NCI-H2171 (cell line): ENCODE measurements at places on chromosomes 3 and 15.

DNA sequence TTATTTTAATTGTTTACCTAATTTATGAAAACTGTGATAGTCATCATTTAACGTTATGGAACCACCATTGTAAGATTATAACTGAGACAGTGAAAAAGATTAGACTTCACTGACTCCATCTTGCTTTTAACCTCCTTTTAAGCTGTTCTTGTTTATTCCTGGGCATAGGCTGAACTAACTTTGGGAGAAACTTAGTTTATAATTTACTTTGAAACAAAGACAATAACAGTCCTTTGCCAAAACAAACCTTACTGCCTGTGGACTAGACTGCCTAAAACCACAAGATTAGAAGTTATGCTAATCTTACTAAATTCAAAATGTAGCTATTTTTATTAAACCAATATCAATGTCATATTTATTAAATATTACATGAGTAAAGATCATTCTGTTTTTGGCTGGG, 44.3 kb upstream of the TMEM45A start:
- DNase-seq = no peak

GRCh38 chr3:183330881-183331280, 77.8 kb downstream of the B3GNT5 start:
- no peak for DNase-seq

DNA sequence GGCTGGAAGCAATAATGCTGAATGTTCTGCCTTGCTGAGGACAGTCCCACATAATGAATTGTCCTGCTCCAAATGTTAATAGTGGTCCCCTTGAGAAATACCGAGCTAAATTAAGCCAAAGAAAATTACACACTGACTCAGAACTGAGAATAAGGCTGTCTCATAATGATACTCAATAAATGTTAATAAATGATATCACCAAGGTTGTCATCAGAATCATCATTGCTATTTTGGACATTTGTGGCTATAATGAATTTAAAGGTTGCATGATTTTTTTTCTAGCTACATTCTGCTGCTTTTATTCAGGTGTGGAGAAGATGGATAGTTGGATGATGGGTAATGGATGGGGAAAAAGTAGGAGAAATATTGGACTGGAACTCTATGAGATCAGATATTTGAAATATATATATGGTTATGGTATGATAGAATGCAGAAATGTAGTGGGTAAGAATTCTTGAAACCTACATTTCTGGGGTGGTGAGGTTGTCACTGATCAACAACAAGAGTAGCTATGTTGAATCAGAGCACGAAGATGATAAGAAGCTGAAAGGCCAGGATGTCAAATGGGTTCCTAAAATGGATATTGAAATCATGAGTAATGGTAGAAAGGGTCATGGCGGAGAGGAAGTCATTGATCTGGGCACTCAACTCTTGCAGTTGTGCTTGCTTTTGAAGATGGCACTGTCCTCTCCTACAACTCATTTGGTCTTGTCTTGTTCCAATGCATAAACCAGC, 12.8 kb downstream of the CHST2 start:
- DNase-seq = no peak

DNA sequence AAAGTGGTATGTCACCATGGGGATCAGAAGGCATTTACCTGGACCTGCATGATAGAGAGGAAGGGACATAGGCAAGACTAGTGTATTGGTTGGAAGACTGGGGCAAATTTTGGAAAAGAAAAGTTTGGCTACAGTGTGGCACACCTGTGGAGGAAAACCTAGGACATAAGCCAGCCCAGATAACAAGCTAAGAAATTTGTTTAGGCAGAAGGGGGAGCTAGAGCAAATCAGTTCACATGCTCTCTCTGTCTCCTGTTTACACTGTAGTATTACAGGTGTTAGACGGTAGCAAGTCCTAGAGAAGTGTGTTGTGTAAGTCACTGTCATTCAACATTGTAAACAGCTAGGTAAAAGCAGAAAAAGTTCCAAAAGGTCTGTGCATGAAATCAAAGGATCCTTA, 11.9 kb upstream of the ALDH1A2 start:
- no peak for DNase-seq

- DNase-seq = no peak
These were observed 1145.3 kb downstream of the OTOL1 start for GRCh38 chr3:162641907-162642306.

- DNase-seq = no peak
These were observed 88.9 kb downstream of the DTWD1 start for GRCh38 chr15:49709646-49710214.

- no peak for DNase-seq
These were observed 25.5 kb downstream of the TBC1D2B start for GRCh38 chr15:78052001-78052401.

DNA sequence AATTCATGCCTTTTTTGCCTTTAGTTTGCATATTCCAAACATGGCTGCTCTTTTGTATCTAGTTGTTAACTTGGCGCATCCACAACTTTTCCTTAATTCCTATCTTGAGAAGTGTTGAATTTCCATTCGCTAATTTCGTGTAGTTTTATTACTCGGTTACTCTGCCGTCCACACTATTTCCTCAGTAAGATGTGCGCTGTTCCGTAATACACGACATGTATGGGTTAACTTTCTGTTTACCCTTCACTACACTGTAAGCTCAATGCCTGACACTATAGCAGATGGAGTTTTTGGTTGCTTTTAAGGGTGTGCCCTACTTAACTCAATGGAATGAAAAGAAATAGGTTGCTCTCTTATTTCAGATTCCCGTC, 724 bp downstream of the RPSA start:
- no peak for DNase-seq

GRCh38 chr15:53910852-53911251, 67.4 kb upstream of the UNC13C start:
- DNase-seq = no peak

GRCh38 chr3:30350011-30350410, 256.4 kb upstream of the TGFBR2 start:
- DNase-seq = no peak

GRCh38 chr3:192336286-192336685, 391.1 kb downstream of the FGF12 start:
- no peak for DNase-seq

DNA sequence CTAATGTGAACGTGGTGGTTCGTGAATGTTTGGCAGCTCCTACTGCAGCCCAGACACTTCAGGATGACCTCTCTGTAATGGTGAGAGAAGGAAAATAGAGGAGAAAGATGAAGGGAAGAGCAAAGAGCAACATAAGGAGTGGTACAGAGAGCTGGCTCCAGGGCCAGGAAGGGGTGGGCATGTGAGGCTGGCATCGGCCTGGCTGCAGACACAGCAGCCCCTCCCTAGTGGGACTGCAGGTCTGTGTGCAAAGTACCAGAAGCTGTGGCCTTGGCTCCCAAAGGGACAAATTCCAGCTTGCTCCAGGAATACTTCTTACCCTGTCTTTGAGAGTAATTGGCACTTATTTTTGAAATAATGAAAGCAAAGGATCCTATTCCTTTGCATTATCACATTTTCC, 10.0 kb downstream of the FSTL1 start:
- DNase-seq = no peak

DNA sequence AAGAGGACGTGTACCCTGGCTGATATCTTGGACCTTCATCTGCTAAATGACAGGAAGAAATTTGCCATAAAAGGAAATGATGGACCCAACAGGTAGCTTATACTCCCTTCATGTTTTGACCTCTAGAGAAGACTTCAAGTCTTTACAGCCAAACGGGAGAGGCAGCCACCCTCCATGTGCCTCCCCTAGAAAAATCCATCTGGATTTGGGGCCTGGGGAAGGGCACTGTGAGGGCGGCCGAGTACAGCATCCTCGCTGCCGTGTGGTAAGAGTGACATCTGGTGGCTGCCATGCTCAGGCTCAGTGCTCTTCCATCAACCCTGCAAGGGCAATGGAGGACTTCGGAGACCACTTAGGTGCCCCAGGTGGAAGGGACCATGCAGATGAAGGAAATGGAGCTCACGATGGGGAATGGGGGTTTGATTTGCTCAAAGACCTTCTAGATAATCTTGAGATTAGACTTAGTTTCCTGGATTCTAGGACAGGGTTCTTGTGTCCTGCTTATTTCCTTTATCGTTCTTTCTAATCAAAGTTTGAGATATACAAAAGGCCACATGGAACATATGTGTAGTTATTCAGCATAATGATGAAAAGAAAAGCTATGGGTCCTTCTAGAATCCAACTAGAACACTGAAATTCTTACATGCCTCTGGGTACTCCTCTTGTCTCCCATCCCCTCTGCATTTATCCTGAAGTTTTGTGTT, 44.4 kb downstream of the AQP9 start:
- DNase-seq = peak; percentile 28

- no peak for DNase-seq
These were observed 401.5 kb downstream of the ZBTB20 start for GRCh38 chr3:114745322-114746240.

- peak; percentile 22 for DNase-seq
These were observed 235.7 kb downstream of the SATB1 start for GRCh38 chr3:18189282-18190050.

- DNase-seq = no peak
These were observed 107.9 kb downstream of the APBA2 start for GRCh38 chr15:28993720-28994053.

DNA sequence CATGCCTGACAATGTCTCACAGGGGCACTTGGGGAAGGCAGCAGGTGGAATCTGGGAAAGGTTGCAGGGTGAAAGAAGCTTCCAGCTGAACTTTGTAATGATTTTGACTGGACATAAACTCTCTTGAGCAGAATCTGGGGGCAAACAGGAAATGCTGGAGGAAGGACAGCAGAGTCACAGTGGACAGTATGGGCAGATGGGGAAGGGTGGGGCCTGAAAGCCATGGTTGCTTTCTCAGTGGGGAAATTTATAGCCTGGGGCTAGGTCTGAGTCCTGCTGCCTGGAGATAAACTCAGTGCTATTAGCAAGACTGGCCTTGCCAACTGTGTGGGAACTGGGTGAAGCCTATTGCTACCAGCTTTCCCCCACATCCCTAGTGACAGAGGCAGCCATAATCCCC, 203.2 kb downstream of the OSBPL10 start:
- no peak for DNase-seq

GRCh38 chr15:90080458-90080755, 21.9 kb downstream of the IDH2 start:
- no peak for DNase-seq

- DNase-seq = no peak
These were observed 359.3 kb downstream of the GAP43 start for GRCh38 chr3:115982629-115983028.

GRCh38 chr3:9899289-9899791, 3.3 kb upstream of the IL17RE start:
- no peak for DNase-seq

DNA sequence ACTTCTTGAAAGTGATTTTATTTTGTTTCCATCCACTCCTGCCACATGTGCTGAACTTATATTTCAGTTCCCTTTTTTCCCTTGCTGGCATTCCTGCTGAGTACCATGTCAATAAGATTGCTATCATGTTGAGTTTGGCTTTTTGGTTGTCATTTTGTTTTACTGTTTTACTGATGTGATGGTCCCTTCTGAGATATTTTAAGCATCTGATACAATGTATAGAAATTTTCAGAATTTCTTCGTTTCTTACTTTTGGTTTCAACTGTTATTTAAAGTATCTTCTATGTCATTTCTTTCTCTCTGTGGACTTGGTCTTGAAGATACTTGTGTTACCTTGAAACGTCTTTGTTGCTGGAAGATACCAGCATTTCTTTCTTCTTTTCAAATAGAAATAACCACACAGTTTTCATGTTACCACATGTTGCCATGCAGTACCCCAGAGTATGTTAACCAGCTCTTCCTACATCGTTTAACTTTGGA, 14.1 kb downstream of the SIDT1 start:
- DNase-seq = no peak

DNA sequence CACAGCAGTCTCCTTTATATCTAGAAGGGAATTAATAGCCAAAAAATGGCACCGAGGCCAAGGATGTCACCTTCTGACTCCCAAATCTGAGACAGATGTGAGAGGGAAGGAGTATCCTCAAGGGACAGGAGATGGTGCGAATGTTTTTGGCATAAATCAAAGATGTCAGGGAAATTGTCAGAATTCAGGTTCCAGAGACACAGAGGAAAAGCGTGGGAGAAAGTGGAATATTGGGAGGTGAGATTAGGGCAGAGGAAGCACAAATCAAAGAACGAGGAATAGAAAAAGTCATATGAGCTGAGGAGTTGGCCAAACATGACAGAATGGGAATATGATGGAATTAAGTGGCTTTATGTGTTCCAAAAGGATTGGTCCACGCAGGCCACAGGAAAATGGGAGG, 6.0 kb downstream of the CCR5AS start:
- DNase-seq = no peak

GRCh38 chr3:193377591-193377990, 962 bp downstream of the ATP13A5 start:
- DNase-seq = no peak

DNA sequence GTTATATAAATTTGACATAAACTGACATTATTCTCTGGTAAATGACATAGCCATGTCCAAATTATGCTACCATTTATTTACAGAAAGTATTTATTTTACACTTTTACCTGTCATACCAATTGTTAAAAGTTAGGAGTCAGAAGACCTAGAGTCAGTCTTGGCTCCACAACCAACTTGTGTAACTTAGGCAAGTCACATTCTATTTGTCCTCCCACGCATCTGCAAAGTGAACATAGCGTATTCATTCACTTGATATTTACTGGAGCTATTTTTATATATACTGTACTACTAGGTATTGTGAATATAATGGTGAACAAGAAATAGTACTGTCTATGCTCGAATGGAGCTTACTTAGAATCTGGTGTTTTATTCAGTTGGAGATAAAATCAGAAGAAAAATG, 78.7 kb downstream of the ZNF280D start:
- DNase-seq = no peak

DNA sequence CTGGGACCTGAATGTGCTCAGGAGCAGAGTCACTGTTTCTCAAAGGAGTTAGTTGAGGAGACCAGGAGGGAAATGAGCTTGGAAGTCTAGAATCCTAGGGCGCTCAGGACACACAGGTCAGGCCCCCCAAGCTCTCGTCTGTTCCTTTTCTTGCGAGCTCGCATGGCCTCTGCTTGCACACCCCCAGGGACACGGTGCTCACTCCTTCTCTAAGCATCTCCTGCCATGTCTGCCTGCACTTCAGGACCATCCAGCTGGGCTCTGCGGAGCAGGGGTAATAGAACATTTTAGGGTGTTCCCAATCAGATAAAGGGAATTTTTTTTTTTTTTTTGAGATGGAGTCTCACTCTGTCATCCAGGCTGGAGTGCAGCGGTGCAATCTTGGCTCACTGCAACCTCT, 213.2 kb downstream of the XXYLT1 start:
- DNase-seq = no peak

- DNase-seq = no peak
These were observed 17.2 kb downstream of the KLHL25 start for GRCh38 chr15:85777250-85778106.

- no peak for DNase-seq
These were observed 4.5 kb upstream of the SEMA3B start for GRCh38 chr3:50264383-50264963.

DNA sequence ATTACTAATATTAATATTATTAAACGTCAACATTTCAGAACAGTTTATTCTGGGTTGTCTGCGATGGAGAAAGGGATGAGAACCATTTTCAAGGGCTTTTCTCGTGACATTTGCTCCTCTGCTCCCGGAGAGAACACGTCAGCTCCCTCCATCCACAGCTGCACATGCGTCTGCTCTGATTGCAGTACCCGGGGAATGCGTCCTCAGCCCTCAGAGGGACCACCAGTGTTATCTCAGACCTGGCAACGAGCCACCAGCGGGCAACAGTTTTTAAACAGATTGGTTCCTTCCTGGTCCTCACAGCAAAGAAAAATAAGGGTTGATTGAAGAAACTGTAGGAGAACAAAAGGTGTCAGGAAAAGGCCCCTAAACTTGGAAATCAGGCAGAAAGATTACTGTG, 202.2 kb upstream of the ADAMTS9 start:
- no peak for DNase-seq

- peak; percentile 85 for DNase-seq
These were observed 90.0 kb upstream of the ANKRD34C start for GRCh38 chr15:79192462-79193036.
